M059J (cell line): ENCODE measurements at places on chromosomes 11 and 22.

GRCh38 chr11:73325036-73325981 is 17.2 kb downstream of the ARHGEF17 start:
- DNase-seq = peak; percentile 72

DNA sequence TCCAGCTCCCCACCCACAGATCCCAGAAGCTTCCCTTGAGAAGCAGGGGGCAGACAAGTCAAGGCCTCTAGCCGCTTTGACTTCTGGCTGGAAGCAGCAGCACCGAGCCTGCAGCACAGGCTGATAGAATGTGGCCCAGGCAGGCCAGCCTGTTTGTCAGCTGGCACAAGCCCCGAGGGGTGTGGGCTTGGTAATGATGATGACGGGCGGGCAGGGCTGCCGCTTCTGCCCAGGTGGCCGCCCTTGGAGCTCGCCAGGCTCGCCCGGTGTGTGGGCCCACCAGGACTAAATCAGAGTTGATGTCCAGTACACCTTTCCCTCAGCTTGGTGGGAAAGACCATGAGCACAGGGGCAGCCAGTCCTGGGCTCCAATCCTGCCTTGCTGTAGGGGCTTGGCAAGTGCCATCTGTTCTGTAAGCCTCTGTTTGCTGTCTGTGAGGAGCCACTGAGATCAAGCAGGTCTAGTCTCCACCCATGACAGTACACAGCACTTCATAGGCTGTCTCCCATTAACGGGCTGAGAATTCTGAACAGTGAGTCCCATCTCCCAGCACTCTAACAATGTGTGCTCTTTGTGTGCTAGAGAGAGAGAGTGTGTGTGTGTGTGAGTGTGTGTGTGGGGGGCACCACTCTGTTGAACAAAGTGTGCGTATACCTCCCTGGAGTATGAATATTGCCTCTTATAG is 26.8 kb downstream of the MICAL2 start:
- DNase-seq = no peak

- DNase-seq = no peak
Measured at GRCh38 chr11:36598051-36598450, at the start of gene RAG2. Gene RAG2 (minus strand): TSS chr11:36598236. CDS start chr11:36594168, 4,068 bp downstream.

GRCh38 chr22:19122752-19123492 is 710 bp upstream of the DGCR2 start:
- peak; percentile 12 for DNase-seq

DNA sequence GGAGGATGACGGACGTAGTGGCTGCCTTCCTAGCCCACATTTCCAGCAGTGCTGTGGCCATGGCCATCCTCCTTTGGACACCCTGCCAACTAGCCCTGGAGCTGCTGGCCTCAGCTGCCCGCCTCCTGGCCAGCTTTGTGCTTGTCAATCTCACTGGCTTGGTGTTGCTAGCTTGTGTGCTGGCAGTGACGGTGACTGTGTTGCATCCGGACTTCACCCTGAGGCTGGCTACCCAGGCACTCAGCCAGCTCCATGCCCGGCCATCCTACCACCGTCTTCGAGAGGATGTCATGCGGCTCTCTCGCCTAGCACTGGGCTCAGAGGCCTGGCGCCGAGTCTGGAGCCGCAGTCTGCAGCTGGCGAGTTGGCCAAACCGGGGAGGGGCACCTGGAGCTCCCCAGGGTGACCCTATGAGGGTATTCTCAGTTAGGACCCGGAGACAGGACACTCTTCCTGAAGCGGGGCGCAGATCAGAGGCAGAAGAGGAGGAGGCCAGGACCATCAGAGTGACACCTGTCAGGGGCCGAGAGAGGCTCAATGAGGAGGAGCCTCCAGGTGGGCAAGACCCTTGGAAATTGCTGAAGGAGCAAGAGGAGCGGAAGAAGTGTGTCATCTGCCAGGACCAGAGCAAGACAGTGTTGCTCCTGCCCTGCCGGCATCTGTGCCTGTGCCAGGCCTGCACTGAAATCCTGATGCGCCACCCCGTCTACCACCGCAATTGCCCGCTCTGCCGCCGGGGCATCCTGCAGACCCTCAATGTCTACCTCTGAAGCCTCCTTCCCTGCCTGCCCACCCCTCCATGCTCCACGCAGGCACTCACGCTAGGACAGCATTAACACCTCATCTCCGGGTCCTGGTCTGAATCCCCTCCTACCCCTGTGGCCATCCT is 1.6 kb downstream of the RNF26 start:
- no peak for DNase-seq

GRCh38 chr11:131592152-131592551 is 221.7 kb downstream of the NTM start:
- no peak for DNase-seq

DNA sequence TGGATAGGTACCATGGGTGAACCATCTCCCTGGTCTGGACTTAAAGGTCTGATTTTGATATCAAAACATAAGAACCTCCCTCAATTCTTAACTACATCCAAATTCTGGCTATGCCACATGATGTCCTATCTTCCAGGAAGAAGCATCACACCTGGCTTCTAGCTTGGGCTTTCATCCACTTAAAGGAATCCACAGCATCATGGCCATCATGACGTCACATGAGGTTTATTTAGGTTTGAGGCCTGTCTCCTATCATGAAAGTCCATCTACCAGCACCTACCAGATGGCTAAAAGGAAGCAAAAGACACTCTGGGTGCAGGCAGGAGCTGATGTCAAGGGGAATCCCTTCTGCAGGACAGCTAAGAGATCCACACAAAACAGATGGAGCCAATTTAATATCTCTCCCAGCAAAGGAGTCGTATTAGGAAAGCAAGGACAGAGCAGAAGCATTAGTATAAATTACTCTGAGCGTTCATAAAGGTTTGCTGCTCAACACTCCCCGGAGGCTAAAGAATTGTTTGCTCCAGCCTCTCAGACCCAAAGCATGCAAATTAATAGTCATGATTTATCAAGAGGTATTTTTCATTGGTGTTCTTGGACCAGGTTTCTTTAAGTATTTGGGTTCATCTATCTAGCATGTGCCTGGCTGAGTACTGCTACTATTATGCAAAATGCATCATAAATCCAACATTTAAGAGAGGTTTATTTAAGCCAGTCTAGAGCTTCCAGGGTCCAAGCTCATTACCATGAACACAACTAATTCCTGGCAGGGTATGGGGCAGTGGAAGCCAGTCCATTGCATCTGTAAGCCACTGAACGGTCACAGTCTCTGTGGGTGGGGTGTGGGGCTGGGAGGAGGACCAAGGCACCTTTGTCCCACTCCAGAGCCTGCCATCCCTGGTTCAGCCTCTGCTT is 47.2 kb downstream of the GALNT18 start:
- no peak for DNase-seq

- DNase-seq = peak; percentile 61
Measured at GRCh38 chr11:9459667-9460321, 1.0 kb upstream of the ZNF143 start.

- DNase-seq = no peak
Measured at GRCh38 chr22:42887120-42887519, 30.0 kb upstream of the ARFGAP3 start.

DNA sequence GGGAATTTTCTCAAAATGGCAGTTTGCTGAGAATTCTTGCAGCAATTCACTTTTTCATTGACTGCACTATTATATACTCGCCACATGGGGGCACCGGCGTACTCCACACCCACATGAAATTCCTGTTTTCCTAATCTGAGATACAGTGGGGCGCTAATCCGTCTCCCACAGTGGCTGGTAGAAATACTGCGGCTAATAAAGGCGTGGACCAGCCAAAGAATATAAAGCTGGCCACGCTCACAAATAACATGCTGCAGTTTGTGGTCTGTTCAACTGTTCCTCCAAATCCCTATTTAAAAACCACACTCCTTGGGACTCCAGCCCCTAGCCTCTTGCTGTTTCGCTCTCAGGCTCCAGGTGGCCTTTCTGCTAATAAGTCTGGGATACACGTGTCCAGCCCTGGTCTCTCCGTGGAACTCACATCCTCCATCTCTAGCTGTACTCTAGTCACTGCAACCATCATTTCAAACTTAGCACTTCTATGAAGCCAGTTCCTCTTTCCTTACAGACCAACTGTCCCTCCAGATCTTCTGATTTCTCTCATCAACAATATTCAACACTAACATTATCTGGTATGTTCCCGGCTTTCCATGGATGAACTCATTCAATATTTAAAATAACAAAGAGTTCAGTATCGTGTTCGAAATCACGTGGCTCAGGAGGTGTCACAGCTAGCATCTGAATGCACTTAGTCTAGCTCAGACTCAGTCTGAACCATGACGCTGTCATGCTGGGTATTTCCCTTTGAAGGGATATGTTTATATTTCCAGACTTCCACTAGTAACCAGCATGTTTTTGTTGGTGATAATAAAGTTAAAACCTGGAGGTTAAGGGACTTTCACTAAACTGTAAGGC is 22.0 kb downstream of the TBRG1 start:
- DNase-seq = peak; percentile 72

DNA sequence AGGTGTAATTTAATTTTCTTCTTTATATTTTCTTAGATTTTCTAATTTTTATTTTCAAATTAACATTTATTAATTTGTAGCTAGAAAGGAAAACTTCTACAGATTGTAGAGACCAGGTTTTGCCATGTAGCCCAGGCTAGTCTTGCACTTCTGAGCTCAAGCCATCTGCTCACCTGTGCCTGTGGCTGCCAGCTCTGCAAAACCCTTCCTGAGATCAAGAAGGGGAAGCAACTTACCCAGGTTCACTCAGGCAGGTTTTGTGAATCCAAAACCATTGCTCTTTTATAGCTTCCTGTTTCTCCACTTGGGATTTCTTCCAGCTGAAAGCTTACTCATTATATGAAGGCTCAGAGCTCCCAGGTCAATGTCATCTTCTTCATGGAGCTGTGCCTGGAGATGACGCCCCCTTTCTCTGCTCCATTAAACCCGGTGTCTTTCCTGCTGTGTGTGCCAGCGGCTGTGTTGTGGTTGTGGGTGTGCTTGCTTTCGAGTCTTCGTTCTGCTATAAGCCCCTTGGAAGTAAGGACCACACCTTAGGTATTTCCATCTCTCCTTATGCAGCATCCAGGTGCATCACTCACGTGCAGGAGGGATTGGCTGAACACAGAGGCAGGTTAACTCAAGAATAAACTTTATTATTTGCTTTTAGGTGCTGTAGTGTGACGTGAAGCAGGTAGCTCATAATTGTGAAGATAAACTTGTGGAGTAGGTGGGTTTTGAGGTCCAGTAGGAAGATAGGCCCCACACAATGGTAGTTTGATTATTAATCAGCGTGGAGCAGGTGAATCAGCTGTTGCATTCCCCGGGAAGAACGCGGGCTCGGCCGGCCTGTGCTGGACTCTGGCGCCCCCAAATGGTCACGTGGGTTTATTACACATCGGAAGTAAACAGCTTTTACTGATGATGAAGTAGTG is 42.2 kb upstream of the INCENP start:
- DNase-seq = peak; percentile 61

DNA sequence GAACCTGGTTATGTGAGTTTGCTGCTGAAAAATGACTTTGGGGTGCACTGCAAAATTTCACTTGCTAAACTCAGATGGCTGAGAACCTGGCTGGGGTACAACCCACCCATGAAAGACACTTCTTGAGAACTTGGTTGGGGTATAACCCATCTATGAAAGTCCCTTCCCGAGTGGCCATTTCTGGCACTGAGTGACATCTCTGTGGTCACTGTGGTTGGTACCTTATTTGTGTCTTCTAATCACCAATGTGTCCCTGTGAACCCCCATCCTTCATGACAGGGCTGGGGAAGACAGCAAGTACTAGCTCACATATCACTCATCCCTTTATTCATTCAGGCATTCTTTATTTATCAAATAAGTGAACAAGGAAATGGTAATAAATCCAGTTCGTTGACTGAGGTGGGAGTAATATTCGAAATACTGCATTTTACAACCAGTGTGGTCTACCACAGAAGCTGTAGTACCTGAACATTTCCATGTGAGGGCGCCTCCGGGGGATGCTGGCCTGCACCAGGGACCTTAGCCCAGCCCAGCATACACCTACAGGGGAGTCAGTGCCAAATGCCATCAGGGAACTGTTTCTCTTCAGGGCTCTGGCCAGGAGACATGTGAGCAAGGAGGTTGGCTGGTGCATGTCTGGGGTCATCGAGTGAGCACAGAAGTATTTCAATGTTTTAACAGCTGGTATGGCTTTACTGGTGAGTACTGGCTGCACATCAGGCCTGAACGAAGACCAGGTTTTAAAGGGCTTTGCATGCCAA is 122.1 kb downstream of the CSNK2A3 start:
- no peak for DNase-seq

GRCh38 chr22:19678949-19679521 is 35.3 kb upstream of the SEPTIN5 start:
- DNase-seq = no peak

DNA sequence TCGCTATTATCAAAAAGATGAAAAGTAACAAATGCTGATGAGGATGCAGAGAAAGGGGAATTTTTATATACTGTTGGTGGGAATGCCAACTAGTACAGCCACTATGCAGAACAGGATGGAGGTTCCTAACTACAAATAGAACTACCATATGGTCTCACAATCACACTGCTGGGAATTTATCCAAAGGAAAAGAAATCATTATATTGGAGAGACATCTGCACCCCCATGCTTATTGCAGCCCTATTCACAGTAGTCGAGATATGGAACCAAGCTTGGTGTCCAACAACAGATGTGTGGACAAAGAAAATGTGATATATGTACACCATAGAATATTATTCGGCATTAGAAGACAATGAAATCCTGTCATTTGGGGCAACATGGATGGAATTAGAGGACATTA is 19.6 kb upstream of the POU2AF2 start:
- no peak for DNase-seq

GRCh38 chr11:121914508-121915059 is 201.4 kb downstream of the BLID start:
- peak; percentile 17 for DNase-seq

DNA sequence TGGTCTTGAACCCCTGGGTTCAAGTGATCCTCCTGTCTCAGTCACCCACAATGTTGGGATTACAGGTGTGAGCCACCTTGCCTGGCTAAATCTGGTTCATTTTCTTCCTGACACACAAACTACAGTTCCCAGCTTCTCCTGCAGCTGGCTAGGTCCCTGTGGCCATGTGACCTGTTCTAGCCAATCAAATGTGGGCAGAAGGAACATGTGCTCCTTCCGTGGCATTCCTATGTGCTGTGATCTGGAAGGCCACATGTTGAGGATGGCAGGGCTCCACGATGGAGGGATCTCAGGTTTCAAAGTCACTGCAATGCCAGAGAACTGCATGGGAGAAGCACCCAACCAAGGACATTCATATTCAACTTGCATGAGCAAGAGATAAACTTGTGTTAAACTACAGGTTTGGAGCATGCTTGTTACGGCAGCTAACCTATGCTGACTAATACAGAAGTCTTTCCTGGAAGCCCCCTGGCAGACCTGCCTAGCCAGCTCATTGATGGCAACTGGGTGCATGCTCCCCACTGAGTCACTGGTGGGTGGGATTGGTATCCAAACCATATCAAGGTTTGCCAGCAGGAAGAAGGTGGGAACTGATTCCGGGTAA is 86.0 kb downstream of the RPS6KA4 start:
- peak; percentile 44 for DNase-seq

DNA sequence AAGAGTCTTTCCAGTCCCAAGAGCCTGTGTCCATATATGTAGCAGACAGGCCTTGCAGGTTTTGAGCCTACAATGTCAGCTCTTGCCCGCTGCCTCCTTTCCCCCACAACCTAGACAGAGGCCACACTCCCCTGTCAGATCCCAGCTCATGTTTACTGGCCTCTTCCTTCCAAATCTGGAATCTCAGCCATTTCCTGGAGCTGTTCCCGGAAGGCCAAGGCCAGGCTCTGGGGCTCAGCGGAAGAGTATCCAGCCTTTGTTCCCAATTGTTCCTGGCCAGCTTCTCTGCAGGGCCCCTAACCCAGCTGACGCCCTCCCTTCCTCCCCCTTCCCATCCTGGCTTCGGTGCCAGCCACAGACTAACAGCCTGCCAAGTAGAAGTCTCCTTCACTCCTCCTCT is 1.0 kb upstream of the ROBO4 start:
- DNase-seq = no peak

GRCh38 chr11:96388891-96389719 is 607 bp downstream of the CCDC82 start:
- DNase-seq = peak; percentile 75

- DNase-seq = no peak
Measured at GRCh38 chr11:2664376-2664775, 35.4 kb downstream of the KCNQ1OT1 start.
